WTC11 (cell line): ENCODE measurements at places on chromosomes 12 and 14. TPM values are rescaled to one million over a fixed set of nuclear protein-coding genes. Genes with fewer than 3 reads are reported as not detected.
A peak's percentile ranks its signal among the peaks of the same experiment; 100 is the strongest.

Gene FZD10
- 0.87 to 1.1 TPM (median 0.92 TPM) in 3 replicates for total RNA-seq

DNA sequence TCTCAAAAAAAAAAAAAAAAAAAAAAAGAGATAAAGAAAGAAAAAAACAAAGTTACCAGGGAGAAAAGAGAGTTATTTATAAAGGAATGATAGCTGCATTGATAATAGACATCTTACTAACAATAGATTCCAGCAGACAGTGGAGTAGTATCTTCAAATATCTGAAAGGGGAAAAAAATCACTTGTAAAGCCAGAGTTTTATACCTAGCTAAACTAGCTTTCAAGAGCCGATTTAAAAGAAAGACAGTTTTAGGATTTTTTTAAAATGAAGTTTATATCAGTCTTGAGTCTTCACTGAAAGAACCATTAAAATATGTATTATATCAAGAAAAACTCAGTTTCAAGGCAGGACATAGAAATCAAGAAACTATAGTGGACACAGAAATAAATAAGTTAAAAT, 262.4 kb downstream of the ZFP36L1 start:
- no peak for DNase-seq

GRCh38 chr14:36655963-36656686, 5.5 kb upstream of the PAX9 start:
- peak; percentile 84 for DNase-seq

DNA sequence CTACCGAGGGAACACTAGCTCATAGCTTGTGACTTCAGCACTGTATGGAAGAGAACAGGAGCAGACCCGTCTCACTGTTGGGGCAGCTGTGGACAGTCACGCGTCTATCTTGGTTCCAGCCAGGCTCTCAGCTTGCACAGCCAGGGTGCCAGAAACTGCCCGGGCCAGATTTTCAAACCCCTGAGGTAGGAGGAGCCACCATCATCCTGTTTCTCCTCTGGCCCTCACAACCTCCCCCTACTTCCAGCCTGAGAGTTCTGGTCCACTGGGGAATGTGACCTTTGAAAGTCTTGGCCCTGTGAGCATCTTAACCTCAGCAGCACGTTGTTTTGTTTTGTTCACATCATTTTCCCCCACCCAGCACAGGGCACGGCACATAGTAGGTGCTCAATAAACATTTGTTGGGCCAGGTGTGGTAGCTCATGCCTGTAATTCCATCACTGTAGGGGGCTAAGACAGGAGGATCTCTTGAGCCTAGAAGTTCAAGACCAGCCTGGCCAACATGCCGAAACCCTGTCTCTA, 50.4 kb downstream of the PSMA6 start:
- DNase-seq = no peak

Gene BATF
- total RNA-seq = 0.73 TPM in 1 of 3 replicates, not detected in the others

Gene RNF212B
- total RNA-seq = 0.27 to 0.55 TPM (median 0.46 TPM) in 3 replicates

Gene MYF5
- not detected in 3 replicates for total RNA-seq

- DNase-seq = no peak
Observed at GRCh38 chr14:95463171-95463901, 53.1 kb downstream of the SYNE3 start.
